ENCODE measurements at places on chromosomes 3 and 15. TPM values are rescaled to one million over a fixed set of nuclear protein-coding genes. Genes with fewer than 3 reads are reported as not detected.

The AGBL1 gene
- not detected for total RNA-seq

The CCDC54 gene
- total RNA-seq: not detected

The CHST14 gene
- 20.5 TPM for total RNA-seq

The MAGI1 gene
- 16.7 TPM for total RNA-seq

The UCN2 gene
- total RNA-seq: 0.09 TPM

The MYO5C gene
- total RNA-seq: 0.34 TPM

The KNSTRN gene
- 11.6 TPM for total RNA-seq

The MESP2 gene
- total RNA-seq: 0.23 TPM

The NKTR gene
- 12.6 TPM for total RNA-seq

The CACNA2D2 gene
- not detected for total RNA-seq

The ROBO1 gene
- 20.8 TPM for total RNA-seq

The DVL3 gene
- total RNA-seq: 51.8 TPM

The PROS1 gene
- 157 TPM for total RNA-seq

The ATP1B3 gene
- total RNA-seq: 56.2 TPM

The UNC45A gene
- total RNA-seq: 36.4 TPM

The TMEM212 gene
- total RNA-seq: not detected

The MME gene
- 143 TPM for total RNA-seq

The XCR1 gene
- total RNA-seq: not detected

The SERPINI1 gene
- total RNA-seq: 1.3 TPM

The PLSCR5 gene
- not detected for total RNA-seq

The SPCS1 gene
- total RNA-seq: 162 TPM

The IL17RD gene
- 5.4 TPM for total RNA-seq
